ENCODE measurements at places on chromosomes 6 and 20.

DNA sequence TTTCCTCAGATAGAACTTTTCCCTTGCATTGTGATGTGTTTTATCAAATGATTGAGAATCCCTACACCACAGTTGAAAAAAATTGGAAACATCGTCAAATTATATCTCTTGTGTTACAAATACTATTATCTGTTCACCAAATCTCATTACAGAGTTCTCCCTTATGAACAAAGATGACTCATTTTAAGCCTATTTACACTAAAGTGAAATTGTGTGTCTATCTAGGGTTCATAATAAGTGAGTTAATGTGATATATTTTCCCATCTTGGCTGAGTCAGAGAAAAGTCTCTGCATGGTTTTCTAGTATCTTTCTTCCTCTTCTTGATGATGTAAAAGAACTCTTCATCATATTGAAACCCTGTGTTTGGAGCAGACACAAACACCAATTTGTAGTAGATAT is 1263.3 kb upstream of the EYS start:
- no peak for DNase-seq

GRCh38 chr6:7145885-7146828 is 38.4 kb downstream of the RREB1 start:
- DNase-seq, result peak; percentile 62

DNA sequence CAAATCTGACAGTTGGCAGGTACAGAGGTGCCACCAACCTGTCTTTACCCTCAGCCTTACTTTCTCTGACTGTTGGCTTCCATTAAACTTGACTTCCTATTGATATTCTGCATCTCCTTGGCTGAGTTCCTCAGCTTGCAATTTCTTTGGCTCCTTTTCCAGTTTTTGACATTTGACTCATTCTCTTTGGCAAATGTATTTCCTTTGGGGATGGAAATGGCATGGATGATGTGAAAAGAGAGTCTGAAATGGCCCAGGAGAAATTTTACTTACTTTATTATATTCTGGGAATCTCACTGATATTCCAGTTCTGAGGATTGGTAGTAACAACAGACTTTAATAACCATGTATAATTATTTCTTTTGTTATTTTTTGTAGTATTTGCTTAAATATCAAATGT is 255.2 kb downstream of the CD109 start:
- no peak for DNase-seq

DNA sequence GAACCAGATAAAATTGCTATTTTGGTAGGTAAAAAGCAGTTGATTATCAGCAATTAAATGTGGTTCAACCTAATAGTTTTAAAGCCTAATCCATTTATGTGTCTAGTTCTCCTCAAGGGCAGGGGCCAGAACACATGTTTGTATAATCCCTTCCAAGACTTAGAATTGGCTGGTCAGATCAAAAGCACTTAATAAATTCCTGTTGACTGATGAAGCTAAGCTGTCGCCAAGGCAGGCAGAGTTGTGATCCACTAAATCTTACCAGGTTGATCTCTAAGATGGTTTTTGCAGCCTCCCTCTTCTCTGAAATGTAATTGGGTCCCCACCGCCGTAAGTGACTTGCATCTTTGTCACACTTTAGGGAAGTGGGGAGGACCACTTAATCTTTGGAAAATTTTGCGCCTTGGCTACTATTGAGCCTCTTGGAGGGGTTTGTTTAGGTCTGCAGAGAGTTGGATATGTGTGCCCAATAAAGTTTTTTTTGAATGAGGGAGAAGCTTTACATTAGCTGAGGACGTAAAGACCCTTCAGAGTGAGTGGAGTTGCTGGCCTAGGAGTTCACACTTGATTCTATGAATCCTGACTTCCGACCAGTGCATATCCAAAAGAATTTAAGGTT is 65.9 kb downstream of the PHF20 start:
- DNase-seq, result no peak

GRCh38 chr20:62308102-62308822 is 5.5 kb downstream of the ADRM1 start:
- DNase-seq, result no peak

- DNase-seq, result no peak
Measured at GRCh38 chr6:135748189-135748588, 103.3 kb upstream of the PDE7B start.

DNA sequence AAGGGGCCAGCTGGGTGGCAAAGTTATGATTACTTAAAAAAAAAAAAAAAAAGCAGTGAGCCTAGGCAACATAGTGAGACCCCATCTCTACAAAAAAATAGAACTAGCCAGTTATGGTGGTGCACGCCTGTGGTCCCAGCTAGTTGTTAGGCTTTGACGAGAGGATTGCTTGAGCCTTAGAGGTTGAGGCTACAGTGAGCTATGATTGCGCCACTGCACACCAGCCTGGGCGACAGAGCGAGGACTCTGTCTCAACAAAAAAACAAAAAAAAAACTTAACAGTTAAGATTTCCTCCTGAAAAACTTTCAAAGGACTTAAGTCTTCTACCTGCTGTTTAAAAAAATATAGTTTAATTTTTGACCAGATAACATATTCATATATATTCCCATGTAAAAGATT is 2.4 kb downstream of the GTSF1L start:
- DNase-seq, result no peak

GRCh38 chr6:138882369-138883017 is 86.6 kb downstream of the ECT2L start:
- DNase-seq, result no peak

DNA sequence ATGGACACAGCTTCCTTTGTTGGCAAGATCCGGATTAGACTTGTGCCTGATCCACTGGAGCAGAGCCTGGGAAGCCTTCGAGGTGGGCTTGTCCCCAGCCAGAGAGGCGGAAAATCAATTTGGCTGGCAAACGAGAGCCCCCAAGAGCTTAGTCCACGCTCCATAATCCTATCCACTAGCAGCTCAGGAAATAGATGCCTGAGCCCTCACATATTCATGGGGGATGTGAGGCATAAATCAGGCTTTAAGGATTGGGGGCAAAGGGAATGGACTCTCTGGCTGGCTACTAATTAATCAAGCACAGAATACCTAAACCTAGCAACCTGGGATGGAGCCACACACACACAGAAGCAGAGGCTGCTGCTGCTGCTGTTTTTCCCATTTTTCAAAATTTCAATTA is 137.9 kb downstream of the PKHD1 start:
- no peak for DNase-seq

DNA sequence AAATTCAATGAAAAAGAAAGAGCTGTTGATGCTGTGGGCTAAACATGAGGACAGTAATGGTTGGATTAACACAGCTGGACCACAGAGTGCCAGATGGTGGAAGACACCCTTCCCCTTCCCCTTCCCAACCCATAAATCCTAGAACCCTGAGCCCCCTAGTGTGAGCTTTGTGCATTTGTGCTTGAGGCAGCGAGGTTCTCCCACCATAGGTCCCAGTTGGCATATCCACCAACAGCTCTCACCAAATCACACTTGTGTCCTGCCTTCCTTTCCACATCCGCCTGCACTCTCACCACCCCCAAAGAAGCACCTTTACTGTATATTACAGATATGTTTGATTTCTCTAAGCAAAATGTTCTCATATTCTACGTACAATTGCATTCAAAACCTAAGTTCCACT is 32.8 kb upstream of the HBS1L start:
- DNase-seq, result no peak

DNA sequence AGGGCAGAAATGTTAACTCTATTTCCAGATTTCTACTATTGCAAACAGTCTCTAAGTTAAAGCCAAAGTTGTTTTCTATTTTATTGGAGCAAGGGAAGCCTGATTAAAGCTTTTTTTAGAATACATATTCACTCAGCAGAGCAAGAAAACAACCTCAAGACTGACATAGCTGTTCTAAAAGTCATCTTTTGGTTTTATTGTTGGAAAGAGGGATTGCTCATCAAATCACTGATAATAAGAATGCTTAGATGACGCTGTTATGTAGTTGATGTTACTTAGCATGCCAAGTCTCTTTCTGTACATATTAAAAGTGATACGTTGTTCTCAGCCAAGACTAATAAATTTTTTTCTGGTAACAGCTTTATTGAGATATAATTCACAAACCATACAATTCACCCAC is 172.6 kb upstream of the LAMA2 start:
- no peak for DNase-seq

GRCh38 chr6:44166591-44167184 is 8.1 kb downstream of the CAPN11 start:
- no peak for DNase-seq

DNA sequence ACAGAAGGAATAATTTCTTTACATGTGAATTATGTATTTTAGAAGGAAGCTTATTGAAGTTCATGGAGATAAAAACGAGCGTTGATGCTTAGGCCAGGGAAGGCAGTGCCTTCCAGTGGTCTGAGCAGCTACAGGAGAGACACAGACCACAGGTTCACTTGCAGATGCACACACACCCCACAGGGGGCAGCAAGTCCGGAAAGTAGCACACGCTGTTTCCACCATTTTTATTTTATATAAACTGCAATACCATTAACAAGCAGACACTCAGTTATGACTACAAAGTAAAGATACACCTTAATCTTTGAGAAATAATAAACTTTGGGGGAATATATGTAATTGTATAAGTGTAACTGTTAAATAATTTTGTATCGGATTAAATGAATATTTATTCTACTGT is 13.5 kb upstream of the DACT2 start:
- no peak for DNase-seq

- DNase-seq, result no peak
Measured at GRCh38 chr6:38554700-38555413, 84.9 kb downstream of the BTBD9 start.

GRCh38 chr6:161748535-161749416 is 474.9 kb upstream of the AGPAT4 start:
- no peak for DNase-seq

GRCh38 chr6:169974663-169975062 is 223.2 kb downstream of the ERMARD start:
- DNase-seq, result no peak

DNA sequence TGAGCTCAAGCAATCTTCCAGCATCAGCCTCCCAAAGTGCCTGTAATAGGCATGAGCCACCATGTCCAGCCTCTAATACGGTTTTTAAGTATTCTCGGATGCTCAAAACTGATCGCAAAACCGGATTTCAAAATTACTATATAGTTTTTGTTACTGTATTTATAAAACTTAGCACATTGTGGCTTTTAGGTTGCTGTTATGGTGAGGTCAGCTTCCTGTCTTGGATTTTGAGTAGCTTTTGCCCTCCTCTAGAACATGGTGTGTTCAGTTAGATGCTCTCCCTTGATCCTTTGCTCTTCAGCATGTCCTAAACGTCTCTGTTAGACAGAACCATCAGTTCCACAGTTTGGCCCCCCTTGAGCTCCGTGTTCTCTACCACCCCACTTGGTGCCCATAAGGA is 96.2 kb downstream of the RPP40 start:
- DNase-seq, result no peak

DNA sequence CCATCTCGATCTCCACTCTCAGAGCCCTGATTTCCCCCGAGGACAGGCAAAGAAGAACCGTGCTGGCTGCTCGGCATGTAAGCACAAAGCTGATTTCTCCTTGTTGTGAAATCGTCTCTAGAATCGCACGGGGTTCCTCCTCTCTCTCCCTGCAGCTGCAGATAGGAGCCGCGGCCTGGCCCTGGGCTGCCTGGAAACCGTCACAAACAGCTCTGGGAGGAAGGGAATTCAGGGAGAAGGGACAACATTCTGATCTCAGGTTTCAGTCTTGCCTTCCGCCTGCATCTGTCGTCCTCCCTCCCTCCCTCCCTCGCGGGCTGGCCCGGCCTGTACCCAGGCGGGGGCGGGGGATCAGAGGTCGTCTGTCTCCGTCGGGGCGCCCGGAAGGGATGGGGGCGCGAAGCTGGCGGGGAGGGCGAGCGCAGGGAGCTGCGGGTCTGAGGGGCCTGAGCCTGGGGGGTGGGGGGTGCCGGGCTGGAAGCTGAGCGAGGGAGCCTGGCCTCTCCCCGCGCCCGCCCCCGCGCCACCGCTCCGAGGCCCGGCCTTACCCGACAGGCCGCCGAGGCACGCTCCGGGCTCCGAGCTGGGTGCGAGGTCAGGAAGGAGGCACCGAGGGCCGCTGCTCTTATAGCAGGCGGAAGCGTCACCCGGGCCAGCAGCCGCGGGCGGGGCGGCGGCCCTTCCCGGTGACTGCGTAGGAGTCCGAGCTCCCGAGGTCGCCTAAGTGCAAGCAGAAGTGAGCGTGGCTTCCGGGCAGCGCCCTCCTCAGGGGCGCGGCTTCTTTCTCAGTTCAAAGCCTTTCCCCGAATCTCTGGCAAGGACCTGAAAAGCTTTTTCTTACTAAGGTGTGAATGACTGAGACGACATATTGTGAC is at the start of gene SERPINB1:
Gene SERPINB1, minus strand, starts transcription at position 600 of the 875 bp plus-strand sequence. CDS start 1,277 bp downstream, outside the sequence.
- DNase-seq, result peak; percentile 29

DNA sequence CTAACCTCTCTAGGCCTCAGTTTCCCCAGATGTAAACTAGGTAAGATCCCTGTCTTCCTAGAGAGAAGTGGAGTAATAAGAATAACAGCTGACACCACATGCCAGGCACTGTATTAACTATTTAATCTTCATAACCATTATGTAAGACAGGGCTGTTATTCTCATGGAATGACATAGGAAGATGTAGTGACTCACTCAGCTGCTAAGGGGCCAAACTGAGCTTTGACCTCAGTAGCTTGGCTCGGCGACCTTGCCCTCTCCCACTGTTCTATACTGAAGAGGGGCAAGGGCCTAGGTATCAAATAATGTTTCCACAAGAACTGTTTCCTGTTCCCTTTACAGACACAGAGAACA is 2.9 kb upstream of the MDGA1 start:
- DNase-seq, result no peak

GRCh38 chr20:46330072-46330763 is 21.9 kb upstream of the CDH22 start:
- no peak for DNase-seq

DNA sequence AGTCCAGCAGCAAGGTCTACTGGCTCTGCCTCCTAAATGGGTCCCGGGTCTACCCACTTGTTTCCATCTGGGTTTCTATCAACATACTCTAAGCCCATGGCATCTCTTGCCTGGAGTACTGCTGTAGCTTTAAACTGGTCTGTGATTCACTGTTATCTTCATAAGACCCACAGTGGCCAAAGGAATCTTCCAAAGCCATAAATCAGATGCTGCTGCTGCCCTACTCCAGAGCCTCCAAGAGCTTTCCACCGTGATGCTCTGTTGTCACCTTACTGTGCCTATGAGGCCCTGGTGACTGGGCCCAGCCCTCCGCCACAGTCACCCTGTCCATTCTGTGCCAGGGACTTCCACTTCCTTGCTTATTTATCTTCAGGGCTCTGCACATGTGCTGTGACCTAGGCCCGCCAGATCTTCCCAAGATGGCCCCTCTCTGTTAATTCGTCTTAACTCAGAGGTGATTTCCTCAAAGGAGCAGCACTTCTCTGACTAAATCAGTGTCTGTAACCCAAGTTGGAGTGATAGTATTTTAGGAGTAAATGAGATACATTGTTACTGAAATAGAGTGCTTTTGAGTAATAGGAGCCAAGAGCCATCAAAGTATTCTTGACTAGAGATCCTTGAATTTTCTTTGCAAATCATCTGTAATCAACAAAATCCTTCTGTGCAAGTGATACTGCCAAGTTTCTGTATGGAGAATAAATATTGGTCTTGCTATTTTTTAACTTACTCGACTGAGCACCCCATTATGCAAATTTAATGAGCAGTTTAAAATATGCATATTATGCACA is 102.5 kb downstream of the PPP1R14C start:
- no peak for DNase-seq
